ENCODE measurements at places on chromosomes 11 and 22.

GRCh38 chr11:16945671-16946469 lies 68.3 kb downstream of the PLEKHA7 start:
- peak; percentile 41 for DNase-seq

DNA sequence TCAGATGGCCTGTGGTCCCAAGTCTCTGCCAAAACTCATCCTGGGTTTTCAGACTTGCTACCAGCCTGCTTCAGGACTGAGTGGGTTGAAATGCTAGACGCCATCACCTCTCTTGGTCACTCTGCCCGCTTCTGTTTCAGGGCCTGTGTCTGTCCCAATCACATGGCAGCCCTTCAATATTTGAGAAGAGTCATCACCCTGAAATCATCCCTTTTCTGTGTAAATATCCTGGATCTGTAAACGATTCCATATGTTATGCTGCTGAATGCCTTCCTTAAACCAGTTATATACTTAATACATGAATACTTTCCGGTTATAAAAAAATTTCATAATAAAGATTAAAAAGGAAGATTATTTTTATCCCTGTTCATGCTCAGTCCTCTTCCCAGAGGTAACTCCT lies 39.8 kb upstream of the TLCD5 start:
- no peak for DNase-seq

GRCh38 chr22:11605468-11605981 lies 3922.5 kb upstream of the OR11H1 start:
- DNase-seq: no peak

GRCh38 chr11:33461369-33462125 lies 204.4 kb downstream of the HIPK3 start:
- no peak for DNase-seq

DNA sequence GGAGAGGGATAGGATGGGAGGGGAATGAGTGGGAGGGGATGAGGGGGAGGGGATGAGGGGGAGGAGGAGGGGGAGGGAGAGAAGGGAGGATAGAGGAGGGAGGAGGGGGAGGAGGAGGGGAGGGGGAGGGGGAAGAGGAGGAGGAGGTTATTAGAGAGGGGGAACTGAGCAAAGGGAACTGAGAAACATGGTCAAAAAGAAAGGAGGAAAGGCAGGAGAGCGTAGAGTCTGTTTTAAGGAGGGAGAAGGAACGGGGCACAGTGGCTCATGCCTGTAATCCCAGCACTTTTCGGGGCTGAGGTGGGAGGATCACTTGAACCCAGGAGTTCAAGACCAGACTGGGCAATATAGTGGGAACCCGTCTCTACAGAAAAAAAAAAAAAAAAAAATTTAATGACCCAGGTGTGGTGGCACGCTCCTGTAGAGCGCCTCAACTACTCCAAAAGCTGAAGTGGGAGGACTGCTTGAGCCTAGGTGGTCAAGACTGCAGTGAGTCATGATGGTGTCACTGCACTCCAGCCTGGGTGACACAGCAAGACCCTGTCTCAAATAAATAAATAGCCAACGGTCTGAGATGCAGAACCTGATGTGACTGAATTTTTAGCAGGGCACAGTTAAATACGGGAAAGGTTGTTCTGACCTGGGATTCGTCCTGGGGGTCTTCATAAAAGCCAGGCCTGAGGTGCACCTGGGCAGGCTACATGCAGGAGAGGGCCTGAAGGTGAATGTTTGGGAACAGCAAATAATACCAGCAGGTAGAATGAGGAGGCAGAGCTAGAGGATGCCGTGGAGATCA lies 4.0 kb downstream of the B3GNT6 start:
- DNase-seq: no peak

DNA sequence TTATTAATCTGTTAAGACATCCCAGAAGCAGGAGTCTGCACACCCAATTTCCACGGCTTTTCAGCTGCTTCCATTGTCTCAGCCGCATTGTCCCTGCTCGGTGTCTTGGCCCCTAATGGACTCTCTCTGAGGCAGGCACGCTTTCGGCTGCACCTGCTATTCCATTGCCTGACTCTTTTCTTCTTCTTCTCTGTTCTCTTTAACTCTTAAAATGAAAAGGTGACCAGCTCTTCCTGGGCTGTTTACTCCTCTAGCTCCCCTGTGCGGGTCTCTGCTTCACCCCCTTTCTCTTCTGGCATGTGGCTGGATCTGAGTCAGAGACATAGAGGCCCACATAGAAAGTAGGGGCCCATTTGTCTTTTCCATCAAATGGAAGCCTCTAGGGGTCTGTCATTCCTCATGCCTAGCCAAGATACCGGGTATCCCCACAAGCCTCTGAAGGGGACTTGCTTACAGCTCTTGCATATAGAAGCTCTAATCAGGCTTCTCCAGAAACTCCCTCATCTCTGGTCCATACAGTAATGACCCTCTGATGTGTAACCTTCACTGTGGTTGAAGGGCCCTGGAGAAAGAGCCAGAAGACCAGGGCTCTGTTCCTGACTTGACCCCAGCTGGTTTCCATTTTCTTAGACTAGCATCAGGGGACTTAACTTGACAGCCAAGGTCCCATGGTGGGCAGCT lies 243.9 kb downstream of the ST3GAL4 start:
- DNase-seq: no peak

DNA sequence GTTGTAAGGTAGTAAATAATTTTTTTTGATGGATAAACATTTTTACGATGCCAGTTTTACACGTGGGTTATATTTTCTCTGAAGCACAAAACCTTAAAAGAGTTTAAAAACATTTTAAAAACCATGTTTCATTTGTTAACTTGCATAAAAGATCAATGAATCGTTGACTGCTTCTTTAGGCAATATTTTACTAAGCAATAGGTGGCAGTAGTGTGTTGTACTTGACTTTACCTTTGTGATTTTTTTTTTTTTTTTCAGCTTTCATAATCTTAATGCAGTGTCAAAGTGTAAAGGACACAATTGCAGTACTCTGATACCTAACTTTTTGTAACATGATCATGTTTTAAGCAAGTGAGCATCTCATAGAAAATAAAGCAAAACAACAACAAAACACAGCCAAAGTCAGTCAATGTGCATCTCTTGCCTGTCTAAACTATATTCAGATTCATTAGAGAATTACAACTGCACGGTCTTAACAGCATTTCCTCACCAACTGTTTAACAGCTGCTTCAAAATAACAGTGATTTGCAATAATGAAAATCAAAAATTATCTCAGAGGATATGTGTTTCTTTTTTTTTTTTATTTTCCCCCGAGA lies 27.7 kb downstream of the DNAJC24 start:
- DNase-seq: no peak

GRCh38 chr11:94449437-94449836 lies 44.2 kb downstream of the MRE11 start:
- DNase-seq: peak; percentile 19

- no peak for DNase-seq
These were observed 107.6 kb downstream of the LDLRAD3 start for GRCh38 chr11:36051235-36052144.

DNA sequence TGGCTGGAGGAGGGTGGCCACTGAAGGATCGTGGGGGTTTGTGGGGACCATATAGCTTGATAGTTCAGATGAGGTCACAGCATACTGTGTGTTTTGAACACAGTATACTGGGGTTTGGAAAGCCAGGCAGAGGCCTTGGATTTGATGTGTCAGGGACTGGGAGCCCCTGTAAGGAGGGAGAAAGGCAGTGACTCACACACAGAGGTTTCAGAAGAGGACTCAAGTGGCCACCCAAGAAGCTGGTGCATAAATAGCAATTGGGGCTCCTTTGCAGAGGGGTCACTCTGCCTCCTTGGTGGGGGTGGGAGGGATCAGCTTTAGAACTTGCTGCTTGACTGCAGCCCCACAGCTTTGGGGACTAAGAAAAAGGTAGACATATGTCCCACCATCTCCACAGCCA lies 39.3 kb downstream of the SLC5A1 start:
- DNase-seq: no peak

DNA sequence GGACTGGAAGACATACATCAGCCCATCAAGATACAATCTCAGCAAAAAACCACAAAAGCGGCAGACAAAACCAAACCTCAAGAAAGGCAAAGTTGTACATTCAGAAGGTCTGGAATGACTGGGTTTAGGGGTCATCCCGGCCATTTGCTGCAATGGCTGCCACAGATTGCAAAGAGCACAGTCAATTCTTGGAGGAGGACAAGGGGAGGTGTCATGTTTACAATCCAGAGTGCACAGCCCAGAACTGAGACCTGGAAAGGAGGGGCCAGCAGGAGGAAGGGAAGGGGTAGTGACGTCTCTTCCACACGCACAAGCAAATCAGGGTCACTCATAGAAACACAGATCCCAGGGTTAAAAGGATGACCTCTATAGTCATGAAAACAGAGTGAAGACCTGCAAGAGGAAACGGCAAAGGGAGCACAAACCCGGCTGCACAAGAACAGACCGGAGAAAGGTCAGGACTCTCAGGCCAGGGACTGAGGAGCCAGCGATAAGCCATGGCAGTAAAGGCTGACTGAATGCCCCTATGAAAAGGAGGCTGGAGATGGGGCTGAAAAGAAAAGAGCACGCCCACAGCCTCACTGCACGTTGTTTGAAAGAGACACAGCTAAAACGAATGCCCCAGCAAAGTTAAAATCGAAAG lies 18.2 kb upstream of the MUC5AC start:
- DNase-seq: no peak

GRCh38 chr22:20741634-20742581 lies 32.0 kb upstream of the SERPIND1 start:
- DNase-seq: peak; percentile 50

DNA sequence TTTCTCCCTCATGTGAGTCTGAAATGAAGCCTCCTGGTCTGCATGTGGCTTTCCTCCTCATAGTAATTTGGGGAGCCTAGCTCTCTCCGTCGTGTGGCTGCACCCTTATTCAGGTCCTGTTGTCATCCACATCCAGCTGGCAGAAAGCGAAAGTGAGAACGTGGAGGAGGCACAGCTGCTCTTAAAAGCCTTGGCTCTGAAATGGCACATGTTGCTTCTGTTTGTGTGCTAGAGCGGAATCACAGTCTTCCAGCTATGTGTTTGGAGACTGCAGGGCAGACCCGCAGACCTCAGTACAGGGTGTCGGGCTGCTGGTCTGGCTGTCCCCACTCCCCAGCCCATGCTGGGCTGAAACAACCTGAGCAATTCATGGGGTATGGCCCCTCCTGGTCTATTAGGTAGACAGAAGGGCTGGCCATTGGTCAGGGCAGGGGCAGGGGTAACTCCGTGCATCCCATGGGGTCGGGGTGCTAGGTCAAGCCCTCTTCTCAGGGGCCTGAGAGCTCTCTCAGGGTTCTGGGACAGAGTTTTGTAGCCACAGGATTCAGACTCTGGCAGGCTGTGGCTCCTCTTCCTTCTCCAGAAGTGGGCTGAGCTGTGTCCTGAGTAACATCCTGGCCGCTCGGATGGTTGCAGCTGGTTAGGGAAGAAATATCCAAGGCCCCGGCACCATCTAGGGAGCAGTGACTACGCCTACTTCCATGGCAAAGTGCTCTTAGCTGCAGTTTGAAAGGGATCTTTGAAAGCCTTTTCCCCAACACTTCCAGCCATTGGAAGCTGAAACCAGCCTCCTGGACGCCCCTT lies 50.6 kb downstream of the C11orf96 start:
- peak; percentile 10 for DNase-seq

GRCh38 chr22:39592081-39593065 lies 21.8 kb downstream of the CACNA1I start:
- DNase-seq: no peak

- DNase-seq: no peak
These were observed 557.9 kb upstream of the CADM1 start for GRCh38 chr11:116062129-116062489.

GRCh38 chr22:31343235-31344191 lies 2.6 kb downstream of the PATZ1 start:
- peak; percentile 75 for DNase-seq

DNA sequence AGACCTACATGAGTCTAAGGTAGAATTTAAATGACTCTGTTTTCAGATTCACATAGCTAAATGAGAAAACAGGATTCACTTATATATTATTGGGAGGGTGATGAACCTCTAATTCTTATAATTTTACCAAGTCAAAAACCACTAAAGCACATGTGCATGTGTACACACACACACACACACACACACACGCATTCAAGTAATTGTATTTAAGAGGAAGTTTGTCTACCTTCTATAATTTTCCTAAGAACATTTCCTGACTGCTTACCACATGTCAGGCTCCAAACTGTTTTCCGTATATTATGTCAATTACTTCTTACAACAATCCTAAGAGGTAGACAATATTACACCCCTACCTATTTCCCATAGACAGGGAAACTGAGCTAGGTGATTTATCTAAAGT lies 6.7 kb downstream of the RNF141 start:
- no peak for DNase-seq

DNA sequence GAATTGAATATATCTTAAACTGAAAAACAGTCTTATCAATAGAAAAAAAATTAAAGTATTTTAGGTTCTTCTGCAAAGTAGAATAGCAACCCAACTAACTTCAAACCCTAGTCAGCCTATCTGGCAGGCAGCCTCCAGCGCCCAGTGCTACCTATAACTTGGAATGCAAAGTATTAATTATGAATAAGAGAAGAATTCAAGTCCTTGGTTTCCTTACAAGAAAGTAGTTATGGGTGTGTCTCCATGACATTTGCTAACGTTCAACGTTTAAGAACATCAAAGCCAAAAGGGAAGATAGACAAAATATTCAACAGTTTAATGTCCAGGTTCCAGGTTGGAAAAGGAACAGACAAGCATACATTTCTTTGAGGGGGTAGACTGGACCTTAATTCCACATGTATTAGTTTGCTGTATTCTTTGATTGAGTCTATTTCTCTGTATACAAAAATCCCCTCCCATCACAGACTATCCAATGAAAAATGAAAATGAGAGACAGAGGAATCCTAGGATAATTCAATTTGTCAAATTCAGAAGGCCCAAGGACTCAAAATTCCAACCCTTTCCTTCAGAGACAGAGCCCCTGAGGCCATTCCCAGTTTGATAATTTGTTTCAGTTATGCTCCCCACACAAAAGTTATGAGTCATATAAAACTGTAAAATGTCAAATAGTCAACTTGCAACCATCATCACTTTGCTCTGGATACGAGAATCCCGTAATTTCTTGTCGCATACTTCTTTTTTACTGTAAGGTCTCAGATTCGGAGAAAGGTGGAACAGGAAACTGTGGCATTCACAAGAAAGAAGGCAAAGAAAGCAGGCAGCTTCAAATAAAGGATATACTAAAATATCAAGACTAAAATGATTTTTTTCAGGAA lies 83.7 kb upstream of the CHRM4 start:
- no peak for DNase-seq

- DNase-seq: peak; percentile 74
These were observed 24.2 kb downstream of the MED15 start for GRCh38 chr22:20531404-20532201.

- DNase-seq: no peak
These were observed 50.4 kb upstream of the PRSS23 start for GRCh38 chr11:86749821-86750401.

Measured in NCI-H510A treated with DMSO at 0.1 percent for 48 hours (cell line).